Suppressor macrophage (primary cell): ENCODE measurements at places on chromosomes 12 and 14.

- no peak for DNase-seq
Observed at GRCh38 chr12:2960390-2960956, 1.3 kb downstream of the TEAD4 start.

DNA sequence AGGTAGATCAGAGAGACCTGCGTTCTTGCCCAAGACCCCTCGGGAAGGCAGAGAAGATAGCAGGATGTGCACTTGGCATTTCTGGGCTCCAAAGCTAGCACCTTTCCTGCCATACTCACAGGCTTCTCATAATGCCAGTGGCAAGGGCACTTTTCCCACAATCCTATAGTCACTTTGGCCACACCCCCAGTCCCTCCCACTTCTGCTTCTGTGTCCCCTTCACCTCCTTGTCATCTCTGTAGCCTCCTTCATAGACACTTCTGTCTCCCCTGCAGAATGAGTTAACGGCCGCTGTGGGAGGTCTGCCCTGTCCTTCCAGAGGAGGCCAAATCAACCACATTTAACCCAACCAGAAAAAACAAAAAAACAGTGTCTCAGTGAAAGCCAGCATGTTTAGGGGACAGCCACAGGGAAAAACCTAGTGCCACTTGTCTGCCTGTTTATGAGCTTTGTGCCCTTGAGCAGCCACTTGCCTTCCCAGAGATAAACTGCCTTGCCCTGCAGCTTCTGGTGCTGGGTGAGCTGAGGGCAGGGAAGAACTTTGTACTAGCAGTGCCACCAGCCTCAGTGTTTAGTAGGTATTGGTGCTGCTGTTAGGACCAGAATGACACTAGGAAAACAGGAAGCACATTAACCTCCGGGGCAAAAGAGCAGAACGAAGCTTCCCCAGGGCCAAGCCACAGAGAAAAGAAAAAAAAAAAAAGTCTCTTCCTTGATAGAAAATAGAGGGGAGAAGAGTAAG lies 193.0 kb upstream of the PWP1 start:
- DNase-seq = no peak

- DNase-seq = no peak
Observed at GRCh38 chr12:123760267-123760938, 1.7 kb upstream of the DNAH10 start.

GRCh38 chr12:69595689-69596088 lies 10.4 kb downstream of the CCT2 start:
- no peak for DNase-seq

DNA sequence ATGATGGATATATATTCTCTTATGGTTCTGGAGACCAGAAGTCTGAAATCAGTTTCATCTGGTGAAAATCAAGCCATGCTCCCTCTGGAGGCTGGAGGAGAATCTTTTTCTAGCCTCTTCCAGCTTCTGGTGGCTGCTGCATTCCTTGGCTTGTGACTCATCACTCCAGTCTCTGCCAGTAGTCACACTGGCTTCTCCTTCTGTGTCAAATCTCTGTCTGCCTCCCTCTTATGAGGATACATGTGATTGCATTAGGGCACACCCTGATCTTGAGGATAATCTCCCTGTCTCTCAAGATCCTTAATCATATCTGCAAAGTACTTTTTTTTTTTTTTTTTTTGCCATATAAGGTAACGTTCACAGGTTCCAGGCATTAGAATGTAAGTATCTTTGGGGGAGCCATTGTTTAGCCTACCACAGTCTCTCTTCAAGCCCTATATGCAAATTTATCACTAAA lies 17.7 kb downstream of the DNAL1 start:
- peak; percentile 52 for DNase-seq

GRCh38 chr12:39404000-39404399 lies 38.9 kb downstream of the KIF21A start:
- DNase-seq = no peak

- no peak for DNase-seq
Observed at GRCh38 chr12:27913999-27914614, 58.4 kb downstream of the PTHLH start.

GRCh38 chr14:94328196-94328595 lies 5.1 kb upstream of the SERPINA6 start:
- no peak for DNase-seq

DNA sequence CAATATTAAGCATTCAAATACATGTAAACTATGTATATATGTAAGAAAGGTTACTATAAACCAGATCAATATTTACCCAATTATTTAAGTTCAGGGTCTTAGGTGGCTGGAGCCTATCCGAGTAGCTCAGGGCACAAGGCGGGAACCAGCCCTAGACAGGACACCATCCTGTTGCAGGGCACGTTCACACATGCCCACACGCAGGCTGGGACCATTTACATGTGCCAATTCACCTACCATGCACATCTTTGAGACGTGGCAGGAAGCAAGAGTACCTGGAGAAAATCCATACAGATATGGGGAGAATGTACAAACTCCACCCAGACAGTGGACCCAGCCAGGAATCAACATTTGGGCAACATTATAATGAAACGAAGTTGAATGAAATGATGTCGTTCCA lies 263.0 kb upstream of the E2F7 start:
- no peak for DNase-seq

GRCh38 chr12:79407671-79408622 lies 282.8 kb downstream of the PAWR start:
- DNase-seq = no peak

DNA sequence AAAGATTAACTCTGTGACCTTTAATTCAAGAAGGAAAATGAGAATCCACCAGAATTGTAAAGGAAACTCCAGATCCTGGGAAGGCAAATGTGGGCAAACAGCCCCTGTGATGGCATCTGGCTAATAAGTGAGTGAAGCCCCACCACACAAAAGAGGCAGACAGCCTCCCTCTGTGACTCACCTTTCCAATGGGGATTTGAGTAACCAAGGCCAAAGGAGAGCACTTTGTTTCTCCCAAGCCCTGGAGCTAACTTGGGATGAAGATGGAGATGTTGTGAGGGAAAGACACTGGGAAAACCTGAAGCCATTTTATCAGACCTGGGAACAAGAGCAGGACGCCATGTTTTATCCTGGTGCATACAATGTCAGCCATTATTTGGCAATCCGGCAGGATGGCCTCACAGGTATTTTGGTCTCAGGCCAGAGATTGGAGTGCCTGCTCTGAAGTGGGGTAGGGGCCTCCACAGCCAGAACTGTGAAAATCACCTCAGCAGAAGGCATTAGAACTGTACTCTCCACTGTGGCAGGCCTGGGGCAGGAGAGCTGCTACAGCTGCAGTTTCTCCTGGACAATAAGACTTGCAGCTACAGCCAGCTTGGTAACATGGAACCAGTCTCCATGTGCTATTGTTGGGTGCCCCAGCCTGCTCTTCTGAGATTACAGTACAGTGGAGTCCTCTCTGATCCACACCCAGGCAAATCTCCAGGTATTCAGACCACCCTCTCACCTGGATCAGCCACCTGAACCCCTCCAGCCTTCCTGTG lies 96.6 kb upstream of the PCED1B start:
- DNase-seq = no peak

- DNase-seq = no peak
Observed at GRCh38 chr14:51735851-51736250, 84.1 kb downstream of the FRMD6 start.
